ENCODE measurements at places on chromosomes 3 and 15.

DNA sequence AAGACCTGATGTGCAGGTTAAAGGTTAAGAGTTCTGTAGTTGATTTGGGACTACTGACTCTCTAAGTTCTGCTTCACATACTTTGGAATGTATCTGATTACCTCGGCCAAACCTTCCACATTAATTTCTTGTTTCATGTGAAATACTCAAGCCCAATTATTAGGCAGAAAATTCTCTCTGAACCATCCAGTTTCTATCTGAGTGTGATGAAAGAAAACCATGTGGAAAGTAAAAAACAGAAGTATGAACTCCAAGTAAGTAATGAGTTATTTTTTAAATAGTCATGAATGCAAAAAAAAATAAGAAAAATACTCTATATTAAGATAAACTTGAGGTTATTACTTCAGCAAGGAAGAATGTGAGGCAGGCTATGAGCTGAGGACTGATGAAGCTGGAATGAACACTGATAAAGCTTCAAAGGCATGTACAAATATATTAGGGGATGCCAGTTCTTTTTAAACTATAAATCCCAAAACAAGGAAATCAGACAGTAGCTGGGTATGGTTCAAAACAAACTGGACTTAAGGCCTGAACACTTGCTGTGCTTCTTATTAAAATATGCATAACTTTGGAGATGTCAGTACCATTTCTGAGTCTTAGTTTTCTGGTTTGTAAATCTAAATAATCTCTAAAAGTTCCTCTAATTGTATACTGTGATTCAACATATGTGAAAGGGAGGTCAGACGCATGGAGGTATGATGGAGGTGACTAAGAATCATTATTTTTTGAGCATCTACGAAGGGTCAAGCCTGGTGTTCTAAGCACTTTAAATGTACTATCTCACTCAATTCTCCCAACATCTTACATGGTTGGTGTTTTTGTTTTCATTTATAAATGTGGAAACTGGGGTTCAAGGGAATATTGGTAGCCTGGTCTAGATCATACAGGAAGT, 59.6 kb downstream of the COL6A6 start:
- no peak for DNase-seq

- no peak for DNase-seq
These were observed 6.8 kb downstream of the GATA2 start for GRCh38 chr3:128486205-128486628.

DNA sequence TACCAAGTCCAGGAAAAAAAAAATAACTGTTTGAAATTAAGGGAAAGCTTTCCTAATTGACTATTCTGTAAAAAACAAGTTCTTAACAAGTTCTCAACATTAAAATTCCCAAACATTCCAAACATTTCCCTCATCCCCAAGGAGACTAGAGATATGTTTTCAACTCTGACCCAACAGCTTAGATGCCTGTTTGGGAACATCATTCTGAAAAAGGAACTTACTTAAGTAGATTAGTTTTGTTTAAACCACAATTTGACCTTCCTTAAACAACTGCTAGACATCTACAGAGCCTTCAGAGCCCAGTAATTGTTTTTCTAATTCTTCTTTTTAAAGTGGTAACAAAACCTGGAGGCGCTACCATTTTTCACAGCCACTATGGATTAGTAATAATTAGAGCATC, 12.8 kb downstream of the UBR1 start:
- no peak for DNase-seq

DNA sequence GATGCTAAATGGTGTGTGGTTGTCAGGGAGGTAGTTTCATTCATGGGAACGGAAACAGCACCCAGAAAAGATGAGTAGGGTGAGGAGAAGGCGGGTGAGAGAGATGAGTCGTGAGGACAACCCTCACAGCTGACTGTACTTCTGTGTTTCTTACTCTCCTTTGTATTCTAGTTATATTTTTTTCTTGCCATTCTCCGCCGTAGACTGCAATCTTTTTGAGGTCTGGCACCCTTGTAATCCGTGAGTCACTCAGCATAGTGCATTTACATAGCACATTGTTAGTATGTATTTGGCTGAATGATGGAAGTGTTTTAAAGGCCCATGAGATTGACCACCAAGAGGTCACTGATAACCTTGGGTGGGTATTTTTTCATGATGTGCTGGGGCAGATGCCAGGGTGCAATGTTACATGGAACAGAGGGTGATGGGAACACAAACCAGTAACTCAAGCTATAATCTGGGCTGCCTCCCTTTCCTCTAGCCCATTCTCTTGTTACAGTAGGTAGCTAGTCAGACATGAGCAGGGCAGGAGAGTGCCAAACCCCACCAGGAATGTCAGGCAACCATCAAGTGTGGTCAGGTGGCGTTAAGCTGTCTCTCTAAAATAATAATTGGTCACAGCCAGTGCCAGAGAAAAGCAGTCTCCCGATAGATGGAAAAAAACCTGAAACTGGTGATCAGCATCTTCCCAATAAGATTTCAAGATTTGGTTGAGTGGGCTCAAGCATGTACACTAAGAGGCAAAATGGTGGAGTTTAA, 18.8 kb upstream of the DGKG start:
- peak; percentile 8 for DNase-seq

DNA sequence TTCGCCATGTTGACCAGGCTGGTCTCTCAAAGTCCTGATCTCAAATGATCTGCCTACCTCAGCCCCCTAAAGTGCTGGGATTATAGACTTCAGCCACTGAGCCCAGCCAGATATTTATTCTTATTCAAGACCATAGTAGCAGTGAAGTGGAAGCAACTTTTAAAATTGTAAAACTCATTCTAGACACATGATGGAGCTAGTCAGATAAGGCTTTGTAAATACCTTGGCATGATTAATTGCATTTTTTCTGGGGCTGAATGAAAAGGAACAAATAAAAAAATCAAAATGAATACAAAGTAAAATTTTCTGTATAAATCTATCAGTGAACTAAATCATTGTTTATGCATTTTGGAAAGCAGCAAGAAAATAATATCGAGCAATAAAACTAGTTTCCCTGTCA, 4.1 kb upstream of the MYO1E start:
- no peak for DNase-seq

Measured in stimulated activated CD4-positive, alpha-beta T cell treated with anti-CD3 and anti-CD28 coated beads, Interleukin-15, amount 100 ng/mL, for 24 hours (primary cell).